ENCODE measurements at places on chromosomes 13 and 19.

GRCh38 chr13:28355046-28355821, 139.7 kb downstream of the FLT1 start:
- DNase-seq: no peak

- no peak for DNase-seq
Measured at GRCh38 chr19:51802775-51803174, 7.8 kb downstream of the FPR3 start.

GRCh38 chr19:45824531-45825262, 9.6 kb upstream of the RSPH6A start:
- DNase-seq: no peak

DNA sequence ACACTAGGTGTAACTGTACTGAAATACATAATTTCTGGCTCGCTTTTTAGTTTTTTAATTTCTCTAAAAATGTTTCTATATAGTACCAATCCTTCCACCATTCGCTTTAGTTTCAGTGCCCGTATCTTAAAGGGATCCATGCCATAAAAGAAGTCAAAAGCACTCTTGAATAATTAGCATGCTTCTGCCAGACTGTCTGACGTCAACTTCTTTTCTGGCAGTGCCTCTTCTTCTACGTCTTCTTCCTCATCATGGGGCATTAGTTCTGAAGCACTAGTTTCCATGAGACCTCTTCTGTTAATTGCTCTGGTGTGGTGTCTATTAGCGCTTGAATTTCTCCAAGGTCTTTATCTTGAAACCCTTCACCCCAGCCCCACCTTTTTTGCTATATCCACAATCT, 93.8 kb upstream of the DOCK9 start:
- no peak for DNase-seq

- no peak for DNase-seq
Measured at GRCh38 chr13:49457221-49457620, 13.1 kb downstream of the SETDB2 start.

DNA sequence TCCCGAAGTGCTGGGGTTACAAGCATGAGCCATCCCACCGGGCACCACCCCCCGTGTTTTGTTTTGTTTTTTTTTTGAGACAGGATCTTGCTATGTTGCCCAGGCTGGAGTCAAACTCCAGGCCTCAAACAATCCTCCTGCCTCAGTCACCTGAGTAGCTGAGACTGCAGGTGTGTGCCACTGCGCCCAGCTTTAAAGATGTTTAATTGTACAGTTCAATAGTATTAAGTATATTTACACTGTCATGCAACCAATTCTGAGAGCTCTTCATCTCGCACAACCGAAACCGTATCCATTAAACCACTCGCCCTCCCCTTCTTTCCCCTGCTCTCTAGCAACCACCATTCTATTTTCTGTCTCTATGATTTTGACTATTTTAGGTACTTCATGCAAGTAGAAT, 15.6 kb downstream of the NUCB1 start:
- DNase-seq: no peak

DNA sequence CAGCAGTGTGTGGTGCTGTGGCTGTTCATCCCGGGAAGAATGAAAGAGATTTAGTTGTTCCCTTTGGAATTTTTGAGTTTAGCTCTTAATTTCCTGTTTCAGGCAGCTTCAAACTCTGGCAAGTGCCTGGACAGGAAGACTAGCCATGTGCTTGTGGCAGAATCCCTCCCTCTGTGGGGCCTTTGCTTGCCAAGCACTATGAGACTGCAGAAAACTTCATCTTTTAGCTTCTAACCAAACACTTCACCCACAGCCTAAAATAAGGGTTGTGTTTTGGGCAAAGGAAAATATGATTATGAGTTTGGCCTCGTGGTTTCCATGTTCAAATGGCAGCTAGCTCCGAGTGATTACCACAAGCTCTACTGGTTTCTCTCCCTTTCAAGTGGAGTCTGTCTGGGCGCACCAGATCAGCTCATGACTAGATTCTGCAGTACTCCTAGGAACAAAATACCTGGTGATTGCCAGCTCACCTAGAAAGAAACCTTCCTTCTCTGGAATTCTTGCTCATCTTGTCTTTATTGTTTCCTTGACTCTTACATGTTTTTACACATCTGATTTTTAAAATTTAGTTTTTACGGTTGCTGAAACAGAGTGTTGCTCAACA, 707.5 kb downstream of the SLITRK6 start:
- DNase-seq: no peak

DNA sequence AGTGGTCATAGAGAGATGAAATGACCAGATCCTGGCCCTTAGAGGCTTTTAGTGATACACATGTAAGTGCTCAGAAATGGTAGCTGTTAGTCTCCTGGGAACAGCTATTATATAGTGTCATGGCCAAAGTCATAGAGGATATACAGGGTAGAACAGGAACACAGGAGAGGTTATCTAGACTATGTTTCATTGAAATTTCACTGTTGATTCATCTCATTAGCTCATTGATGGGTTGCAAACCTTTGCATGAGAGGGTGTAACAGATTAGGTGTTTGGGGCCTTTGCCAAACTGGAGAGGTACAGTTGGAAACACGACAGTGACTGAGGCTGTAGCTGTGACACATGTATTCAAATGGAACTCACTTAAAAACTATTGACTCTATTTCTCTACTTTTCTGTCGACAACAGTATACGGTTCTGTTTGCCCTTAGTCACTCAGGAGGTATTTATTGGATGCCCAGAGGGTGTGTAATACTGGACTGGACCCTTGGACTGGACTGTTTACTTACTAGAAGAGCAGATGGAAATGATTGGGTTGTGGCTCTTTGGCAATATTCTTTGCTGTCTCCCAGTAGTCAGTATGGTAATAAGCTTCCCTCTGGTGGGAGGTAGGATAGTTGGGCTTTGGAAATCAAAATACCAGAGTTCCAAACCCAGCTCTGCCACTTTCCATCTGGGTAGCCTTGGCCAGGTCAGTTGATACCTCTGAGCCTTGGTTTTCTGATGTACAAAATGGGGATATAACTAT, 29.8 kb downstream of the ARHGAP35 start:
- peak; percentile 98 for DNase-seq

DNA sequence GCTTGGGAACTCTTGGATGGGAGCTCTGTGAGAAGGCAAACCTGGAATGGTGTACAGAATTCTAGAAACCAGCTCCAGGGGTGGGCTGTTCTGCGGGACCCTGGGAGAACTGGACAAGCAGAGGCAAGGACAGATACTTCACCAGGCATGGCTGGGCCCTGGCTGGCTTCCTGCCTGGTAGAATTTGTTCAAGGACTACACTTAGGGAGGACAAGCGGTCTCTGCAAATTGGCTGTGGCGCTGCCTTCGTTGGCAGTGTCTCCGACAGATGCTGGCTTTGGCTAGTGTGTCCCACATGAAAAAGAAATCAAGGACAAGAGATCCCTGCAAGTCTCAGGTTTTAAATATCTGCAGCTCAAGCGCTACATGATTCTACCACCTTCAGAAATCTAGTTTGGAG, 12.4 kb downstream of the CEBPG start:
- DNase-seq: no peak

DNA sequence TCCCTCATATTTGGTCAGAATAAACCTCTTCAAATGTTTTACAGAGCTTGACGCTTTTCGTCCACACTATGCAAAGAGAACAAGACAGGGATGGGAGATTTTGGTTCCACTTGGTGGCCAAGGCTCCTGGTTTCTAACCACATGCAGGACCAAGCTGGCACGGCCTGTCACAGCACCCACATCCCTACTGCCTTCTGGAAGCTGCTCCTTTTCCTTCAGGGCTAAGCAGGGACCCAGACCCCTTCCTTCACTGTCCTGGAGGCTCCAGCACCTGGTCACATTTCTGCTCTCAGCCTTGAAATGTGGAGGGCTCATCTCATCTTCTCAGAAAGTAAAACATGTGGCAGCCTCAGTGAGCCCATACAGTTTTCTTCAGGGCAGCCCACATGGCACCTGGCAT, 50.4 kb upstream of the ARHGEF7 start:
- no peak for DNase-seq

DNA sequence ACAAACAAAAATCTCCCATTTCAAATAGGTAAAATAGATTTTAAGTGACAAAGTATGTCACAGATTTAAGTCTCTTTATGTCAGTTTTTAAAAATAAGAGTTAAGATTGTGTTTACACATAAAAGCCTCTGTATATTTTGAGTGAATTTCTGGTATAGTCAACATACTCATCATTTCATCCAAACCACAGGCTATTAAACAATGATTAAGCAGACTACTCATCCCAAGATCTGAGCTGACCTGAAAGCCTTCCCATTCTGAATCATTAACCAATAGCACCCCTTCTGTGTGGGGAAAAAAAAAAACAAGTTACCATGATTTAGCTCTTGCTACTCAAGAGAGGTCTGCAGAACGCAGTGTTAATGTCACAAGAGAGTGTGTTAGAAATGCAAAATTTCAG, 284.4 kb upstream of the NBEA start:
- DNase-seq: peak; percentile 13

DNA sequence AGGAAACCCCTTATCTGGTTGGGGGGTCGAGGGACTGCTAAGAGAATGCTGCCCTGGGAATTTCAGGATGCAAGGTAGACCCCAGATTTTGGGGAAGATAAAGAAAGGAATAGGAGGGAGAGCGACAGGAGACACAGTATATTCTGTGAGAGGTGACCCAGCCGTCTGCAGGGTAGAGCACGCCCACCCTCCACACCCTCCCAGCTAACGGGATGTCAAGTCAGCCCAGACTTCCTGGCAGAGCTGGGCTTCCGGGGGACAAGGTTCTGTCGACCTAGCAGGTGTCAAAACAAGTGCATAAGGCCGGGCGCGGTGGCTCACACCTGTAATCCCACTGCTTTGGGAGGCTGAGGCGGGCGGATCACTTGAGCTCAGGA, 695 bp upstream of the PRR36 start:
- no peak for DNase-seq

DNA sequence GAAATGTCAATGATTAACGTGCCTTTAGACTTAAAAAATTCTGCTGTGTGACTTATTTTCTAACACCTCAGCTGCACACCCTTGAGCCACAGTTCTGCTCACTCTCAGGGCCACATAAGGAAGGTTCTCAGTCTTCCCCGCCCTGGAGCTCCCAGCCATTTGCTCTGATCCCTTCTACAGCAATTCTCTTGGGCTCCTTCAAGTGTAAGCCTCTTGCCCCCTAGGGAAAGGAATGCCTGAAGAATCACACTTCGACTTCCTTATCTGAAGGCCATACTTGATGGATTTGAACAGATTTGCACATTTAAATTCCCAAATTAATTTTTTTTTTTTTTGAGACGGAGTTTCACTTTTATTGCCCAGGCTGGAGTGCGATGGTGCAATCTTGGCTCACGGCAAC, 44.2 kb downstream of the RASA3 start:
- no peak for DNase-seq

- DNase-seq: no peak
Measured at GRCh38 chr13:40987606-40988280, 31.4 kb downstream of the ELF1 start.

DNA sequence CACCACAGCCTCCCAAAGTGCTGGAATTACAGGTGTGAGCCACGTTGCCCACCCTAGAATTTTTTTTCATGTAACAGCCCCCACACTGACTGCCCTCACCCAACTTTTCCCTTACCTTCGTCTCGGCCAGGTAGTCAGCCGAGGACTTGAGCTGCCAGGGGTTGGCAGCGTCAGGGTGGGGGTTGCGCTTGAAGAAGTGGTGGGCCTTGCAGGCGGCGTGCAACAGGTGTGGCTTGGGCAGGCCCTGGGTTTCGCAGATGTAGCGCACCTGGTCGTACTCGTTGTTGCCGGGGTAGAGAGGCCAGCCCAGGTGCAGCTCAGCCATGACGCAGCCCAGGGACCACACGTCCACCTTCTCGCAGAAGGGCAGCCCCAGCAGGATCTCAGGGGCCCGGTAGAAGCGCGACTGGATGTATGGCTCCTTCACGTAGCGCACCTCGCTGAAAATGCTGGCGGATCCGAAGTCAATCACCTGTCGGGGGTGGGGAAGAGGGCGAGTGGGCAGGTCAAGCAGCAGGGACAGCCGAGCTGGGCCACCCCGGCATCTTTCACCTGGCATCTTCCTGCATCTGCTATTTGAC, 6.2 kb downstream of the HIPK4 start:
- no peak for DNase-seq

DNA sequence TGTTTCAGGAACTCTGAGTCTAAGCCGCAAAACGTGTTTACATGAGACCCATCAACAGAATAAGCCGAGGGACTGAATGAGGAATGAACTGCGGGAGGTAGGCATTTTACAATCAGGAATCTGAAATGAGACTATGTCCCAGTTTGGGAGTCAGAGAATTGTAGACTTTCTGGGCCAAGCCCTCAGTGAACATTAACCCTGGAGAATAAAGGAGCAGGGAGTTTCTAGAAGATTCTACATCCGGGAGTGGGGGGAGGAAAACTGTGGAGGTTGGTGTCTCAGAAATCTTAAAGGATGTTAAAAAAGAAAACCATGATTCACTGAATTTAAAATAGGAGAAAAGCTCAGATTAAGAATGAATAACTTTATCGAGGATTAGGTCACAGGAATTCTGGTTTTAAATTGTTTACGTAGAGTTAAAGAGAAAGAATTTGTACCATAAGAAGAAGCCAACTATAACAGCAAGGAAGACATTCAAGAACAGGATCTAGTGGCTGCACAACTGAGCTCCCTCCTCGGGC, 18.5 kb downstream of the RFX2 start:
- no peak for DNase-seq

- DNase-seq: no peak
Measured at GRCh38 chr13:23771552-23771951, 117.6 kb downstream of the MIPEP start.

GRCh38 chr13:86082121-86082520, 282.9 kb upstream of the SLITRK6 start:
- DNase-seq: no peak

DNA sequence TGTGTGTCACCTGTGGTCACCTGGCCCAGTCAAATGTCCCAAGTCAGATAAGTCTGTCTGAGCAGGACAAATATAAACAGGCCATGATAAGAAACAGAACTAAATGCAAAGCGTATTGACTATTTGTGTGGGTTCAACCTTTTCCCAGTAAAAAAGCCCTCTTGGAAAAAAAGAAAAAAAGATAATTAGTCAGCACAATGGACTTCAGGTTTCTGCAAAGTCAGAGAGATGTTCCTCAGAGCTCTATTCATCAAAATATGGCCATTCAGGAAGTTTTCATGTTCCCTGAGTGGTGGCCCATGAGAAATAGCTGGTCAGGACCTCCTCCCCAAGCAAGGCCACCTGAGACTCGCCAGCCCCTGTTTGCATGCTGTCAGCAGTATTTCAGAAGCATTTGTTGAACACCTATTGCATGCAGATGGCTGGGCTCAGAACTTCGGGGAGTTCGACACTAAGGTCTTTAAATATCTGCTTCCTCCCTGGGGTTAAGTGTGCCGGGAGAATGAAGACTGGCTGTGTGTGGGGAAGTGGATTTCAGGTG, 2.7 kb downstream of the FFAR3 start:
- no peak for DNase-seq

GRCh38 chr13:88643233-88643632, 972.1 kb downstream of the SLITRK5 start:
- DNase-seq: no peak

GRCh38 chr13:101915755-101916107, 463.3 kb downstream of the ITGBL1 start:
- no peak for DNase-seq

Measured in AG09309 (cell line).